HFF-Myc (cell line): ENCODE measurements at places on chromosomes 16 and 17.

DNA sequence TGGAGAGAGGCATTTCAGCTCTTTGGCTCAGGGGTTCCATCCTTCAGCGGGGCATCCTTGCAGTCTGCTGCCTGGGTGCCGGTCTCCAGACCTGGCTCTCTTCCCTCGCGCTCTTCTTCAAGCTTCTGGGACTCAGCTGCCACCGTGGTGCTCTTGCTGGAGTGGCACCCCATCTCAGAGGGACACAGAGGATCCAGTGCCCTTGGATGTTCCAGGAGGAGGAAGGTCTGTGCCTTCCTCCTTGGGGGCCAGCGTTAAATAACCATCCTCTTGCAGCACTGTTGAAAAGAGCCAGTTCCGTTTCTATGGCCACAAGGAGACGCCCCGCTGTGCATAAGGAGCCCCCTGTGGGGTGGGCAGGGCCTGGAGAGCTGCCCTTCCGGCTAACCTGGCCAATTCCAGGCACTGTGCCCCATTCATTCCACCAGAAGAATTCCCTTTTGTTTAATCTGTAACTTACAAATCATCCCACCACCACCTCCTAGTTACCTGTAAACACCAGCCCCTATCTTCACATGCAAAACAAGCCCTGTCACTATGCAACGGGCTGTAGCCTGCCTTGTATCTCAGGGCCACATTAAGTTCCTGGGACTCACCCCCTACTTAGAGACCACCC, 8.6 kb downstream of the CHD9NB start:
- no peak for DNase-seq

DNA sequence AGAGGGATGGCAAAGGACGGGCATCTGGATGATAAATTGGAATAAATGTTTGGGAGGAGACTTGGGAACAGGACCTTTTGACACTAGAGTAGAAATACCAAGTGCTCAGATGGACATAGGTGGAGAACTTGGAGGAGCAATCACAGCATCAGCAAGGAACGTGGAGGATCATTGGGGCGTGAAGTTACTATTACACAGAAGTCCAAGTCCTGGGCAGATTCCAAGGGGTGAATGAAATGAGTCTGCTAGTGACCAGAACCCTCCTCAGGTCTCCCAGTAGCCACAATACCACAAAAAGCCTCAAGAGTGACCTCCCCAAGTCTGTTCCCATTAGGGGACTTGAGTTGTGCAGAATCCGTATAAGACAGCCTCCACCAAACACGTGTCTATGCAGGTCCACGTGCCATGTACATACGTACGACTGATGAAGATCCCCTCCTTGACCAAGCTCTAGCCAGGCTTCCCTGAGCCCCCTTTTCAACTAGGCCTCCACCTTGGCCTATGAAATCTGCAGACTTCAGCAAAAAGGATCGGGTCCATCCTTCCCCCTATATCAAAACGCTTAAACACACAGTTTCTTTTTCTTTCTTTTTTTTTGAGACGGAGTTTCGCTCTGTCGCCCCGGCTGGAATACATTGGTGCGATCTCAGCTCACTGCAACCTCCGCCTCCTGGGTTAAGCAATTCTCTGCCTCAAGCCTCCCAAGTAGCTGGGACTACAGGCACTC, 2.2 kb downstream of the C17orf67 start:
- DNase-seq = no peak

DNA sequence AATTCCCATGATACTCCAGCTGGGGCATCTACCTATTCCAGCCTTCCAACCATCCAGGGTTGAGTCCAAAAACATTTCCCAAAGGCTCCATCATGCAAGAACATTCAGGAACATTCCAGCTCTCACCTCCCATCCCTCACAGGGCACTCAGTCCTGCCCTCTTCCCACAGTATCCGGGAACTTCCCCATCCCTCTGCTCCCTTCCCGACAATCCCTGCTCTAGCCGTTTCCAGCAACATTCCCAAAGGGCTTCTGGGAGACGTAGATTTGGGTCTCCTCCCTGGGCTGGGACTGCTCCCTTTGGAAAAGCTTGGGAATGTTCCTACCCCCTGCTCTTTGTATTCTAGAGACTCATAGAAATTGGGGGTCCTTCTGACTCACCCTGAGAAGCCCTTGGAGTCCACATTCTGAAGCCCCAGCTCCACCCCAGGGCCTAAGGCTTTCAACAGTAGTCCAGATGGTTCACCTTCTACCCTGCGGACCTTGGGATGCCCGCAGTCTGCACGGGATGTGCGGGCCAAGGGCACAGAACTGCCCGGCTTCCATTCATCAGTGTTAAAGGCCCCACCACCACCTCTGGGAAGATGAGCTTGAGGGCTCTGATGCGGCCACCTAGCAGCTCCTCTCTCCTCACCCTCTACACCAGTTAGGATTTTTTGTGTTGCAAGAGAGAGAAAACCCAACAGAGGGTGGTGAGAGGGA, 25.4 kb downstream of the NGFR start:
- DNase-seq = no peak

GRCh38 chr17:41511116-41511515, 5.7 kb upstream of the KRT13 start:
- no peak for DNase-seq

- no peak for DNase-seq
Observed at GRCh38 chr17:4333041-4333440, 33.4 kb downstream of the UBE2G1 start.

- DNase-seq = no peak
Observed at GRCh38 chr17:70295329-70295728, 126.0 kb downstream of the KCNJ2 start.

DNA sequence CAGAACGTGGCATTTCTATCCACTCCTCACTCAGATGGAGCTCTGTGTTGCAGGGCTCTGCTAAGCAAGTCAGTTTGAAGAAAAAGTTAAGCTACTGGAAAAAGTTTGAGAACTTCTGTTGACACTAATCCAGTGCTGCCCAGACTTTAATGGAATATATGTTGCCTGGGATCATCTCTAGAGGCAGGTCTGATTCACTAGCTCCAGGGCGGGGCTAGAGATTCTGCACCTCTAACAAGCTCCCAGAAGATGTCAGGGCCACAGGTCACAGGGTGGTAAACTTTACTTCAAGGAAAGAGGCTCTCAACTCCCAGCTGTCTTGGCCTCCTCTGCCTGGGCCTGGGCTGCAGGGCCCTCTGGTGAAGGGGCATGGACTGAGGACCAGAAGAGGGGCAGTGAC, 6.8 kb downstream of the TTYH2 start:
- no peak for DNase-seq

DNA sequence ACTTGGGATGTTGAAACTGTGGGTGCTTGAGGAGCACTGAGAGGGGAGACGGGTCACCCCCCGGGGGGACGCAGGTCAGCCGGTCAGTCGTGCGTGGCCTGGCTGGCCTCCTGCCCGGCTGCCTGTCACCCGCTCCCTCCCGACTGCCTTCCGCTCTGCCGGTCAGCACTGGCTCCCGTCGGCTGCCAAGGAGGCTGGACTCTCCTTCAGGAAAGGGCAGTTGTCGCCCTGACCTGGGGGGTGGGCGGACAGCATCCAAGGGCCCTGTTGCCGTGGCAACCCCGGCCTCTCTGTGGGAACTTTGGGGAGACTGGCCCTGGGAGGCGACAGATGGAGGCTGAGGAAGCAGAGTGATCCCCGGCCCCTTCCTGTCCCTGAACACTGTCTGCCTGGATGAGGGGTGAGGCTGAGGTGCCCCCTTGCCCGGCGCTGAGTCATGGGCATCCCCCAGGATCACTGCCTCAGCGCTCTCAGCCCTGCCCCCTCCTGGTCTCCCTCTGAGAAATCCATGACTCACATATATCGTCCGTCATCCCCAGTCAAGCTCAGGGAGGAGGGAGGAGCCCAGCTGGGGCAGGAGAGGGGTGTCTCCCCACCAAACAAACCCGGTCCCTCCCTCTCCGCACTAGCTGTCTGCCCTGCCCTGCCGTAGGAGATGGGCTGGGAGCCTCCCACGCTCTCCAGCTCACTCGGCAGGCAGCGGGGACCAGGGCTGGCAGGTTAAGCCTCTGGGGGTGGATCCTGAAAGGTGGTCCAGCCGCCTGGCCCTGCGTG, at the start of gene ADGRG1:
Gene ADGRG1, plus strand, starts transcription at position 623 of the 774 bp plus-strand sequence. CDS start 21,658 bp downstream, outside the sequence.
- peak; percentile 69 for DNase-seq

DNA sequence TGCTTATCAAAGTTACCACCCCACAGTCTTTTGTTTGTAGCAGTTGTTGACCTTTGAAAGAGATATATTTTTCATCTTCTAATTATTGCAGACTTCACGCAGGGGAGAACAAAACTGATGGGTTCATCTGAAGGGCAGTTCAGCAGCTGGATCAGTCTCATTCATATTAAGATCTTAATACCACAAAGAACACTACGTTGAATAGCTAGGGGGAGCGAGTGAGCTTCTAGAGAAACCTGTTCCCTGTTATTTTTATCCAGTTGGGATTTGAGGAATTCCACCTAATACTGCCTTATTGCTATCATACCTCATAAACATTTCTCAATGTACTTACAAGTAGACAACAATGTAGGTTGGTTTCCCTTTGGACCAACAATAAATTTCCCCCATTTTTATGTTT, 306.1 kb upstream of the KIF2B start:
- no peak for DNase-seq

DNA sequence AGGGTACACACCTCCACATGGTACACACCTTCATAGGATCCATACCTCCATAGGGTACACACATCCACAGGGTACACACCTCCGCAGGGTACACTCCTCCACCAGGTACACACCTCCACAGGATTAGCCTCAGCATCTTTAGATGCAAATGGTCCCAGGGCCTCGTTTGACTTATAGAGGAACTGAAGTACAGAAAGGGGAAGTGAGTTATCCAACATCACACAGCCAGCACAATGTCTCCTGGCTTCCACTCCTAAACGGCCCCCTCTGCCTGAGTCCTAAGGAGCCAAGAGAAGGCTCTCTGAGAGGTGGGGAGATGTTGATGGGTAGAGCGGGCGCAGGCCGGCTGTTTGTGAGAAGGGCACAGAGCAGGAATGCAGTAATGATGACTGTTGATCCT, 12.0 kb downstream of the FOXN1 start:
- DNase-seq = no peak

DNA sequence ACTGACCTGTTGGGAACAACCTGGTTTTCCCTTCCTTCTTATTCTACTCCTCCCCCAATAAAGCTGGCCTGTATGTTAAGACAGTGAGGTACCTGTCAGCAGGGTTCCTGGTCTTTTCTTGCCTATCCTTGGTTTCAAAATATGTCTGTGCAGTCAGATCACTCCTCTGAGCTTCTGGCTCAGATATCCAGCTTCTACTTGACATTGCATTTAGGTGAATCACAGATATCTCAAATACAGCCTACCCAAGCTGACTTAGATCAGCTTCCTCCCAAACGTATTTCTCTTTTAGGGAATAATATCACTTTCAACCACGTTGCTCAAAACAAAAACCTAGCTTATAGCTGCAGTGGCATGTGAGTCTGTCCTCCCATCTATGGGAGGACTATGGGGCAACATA, 48.7 kb downstream of the TEX14 start:
- no peak for DNase-seq

GRCh38 chr16:88285514-88285822, 97.3 kb upstream of the ZNF469 start:
- no peak for DNase-seq

GRCh38 chr17:32327911-32328310, 14.1 kb downstream of the C17orf75 start:
- DNase-seq = no peak

DNA sequence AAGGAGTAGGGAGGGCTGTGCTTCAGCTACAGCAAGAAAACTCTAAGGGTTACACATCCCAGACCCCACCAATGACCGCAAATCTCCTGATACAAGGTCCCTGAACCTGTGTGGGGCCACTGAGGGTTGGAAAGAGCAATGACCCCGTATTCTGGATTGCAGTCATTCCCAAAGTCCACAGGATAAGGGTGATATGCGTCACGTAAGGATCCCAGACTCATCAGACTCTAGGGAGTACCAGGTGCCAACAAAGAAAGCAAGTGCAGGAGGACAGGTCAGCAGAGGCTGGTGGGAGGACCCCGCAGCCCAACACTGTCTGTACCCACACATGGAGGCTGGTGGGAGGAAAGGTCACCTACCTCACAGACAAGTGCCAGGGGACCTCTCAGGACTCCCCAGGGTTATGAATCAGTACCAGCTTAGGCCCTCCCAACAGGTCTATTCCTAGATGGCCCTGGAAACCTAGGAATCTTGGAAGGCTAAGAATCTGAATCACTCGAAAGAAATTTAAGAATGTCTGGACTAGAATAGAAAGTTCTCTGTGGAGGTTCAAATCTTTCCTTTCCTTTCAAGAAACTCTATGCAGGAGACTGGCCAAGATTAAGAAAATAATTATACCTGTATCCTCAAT, 16.2 kb downstream of the PITPNA start:
- DNase-seq = no peak

DNA sequence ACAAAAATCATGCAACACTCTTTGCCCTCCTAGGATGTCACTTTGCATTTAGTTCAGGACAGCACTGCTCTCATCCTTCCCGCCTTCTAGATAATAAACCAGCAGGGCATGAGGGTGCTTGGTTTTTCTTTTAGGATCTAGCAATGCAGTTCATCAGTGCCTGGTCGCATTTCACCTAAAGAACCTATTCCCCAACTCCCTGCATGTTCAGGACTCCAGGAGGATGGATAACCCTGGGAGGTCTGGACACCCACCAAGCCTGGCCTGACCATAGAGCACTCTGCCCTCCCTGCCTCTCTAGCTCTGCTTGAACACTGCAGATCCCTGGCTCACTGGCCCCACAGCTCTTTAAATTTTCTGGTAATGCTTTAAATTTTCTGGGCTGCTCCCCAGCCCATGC, 2.6 kb downstream of the SLFN12 start:
- DNase-seq = no peak

- peak; percentile 29 for DNase-seq
Observed at GRCh38 chr17:18319604-18320256, 4.6 kb downstream of the SMCR8 start.

- no peak for DNase-seq
Observed at GRCh38 chr16:67781565-67781921, 24.8 kb downstream of the RANBP10 start.

- DNase-seq = no peak
Observed at GRCh38 chr17:27206447-27206846, 87.5 kb upstream of the WSB1 start.

GRCh38 chr16:69928856-69929400, 22.2 kb upstream of the CLEC18A start:
- DNase-seq = no peak

- no peak for DNase-seq
Observed at GRCh38 chr16:9847146-9847545, 335.1 kb downstream of the GRIN2A start.

- DNase-seq = no peak
Observed at GRCh38 chr17:28317099-28317965, 1.7 kb upstream of the TMEM97 start.

GRCh38 chr16:66621973-66622372, 17.5 kb downstream of the CMTM3 start:
- DNase-seq = no peak

DNA sequence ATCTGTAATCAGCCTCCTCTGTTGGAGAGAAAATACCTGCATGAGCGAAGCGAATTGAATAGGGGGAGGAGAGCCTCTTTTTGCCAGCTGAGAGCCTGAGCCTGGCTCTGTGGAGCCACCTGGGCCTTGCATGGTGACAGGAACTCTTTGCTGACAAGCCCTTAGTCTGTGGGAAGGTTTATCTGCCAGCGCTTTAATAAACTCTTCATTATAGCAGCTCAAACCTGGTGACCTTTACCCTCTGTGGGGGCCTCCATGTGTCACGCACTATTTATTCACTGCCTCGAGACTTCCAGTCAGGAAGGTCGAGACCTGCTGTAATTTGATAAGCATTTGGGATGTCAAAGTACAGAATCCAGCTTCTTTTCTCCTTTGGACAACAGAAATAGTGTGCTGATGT, 282.6 kb downstream of the CBLN1 start:
- no peak for DNase-seq
